CD8-positive, alpha-beta memory T cell (primary cell): ENCODE measurements at places on chromosomes 16 and 17.

GRCh38 chr17:56823848-56824247, 9.9 kb downstream of the C17orf67 start:
- DNase-seq, result no peak

DNA sequence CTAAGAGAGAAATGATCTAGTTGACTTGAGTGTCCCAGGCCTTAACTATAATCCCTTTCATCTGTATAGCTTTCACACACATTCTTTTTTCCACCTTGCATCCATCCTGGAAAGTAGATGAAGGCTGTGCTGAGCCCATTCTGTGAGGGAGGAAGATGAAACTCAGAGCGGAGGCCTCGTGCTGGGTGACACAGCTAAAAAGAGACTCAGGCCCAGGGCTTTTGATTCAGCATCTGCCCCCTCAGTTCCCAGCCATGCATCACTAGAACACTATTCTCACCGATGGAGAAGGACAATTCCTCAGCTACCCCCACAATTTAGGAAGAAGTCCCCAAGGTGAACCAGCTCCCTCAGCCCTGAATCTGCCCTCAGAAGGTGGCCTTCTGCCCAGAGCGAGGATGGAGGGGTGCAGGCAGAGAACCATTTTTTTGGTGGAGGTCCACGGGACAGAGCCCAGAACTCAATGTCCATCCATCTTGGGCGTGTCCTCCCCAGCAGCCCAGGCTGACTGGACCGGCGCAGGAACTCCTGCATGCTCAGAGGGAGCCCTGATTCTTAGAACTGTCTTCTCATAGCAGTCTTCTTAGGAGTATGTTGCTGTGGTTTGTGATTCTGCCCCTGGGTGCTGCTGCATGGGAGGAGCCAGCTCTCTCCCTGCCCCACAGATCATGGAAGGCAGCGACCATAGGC, 5.8 kb upstream of the MYCBPAP start:
- no peak for DNase-seq

DNA sequence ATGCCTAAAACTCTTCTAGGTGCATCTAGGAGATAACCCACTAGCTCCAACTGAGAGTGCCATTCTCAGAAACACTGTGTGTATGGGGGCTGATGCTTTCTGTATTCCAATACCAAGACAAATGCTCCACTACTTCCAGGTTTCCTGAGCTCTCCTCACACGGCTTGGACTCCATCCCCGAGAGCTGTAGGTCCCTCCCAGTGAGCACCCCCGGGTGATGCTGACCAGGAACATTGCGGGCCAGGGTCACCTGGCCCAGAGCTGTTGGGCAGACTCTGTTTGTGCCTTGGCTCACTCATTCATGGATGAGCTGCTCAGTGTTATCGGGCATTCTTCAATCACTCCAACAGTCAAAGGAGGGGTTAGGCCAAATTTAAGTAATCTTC, 7.0 kb downstream of the CUEDC1 start:
- DNase-seq, result no peak

DNA sequence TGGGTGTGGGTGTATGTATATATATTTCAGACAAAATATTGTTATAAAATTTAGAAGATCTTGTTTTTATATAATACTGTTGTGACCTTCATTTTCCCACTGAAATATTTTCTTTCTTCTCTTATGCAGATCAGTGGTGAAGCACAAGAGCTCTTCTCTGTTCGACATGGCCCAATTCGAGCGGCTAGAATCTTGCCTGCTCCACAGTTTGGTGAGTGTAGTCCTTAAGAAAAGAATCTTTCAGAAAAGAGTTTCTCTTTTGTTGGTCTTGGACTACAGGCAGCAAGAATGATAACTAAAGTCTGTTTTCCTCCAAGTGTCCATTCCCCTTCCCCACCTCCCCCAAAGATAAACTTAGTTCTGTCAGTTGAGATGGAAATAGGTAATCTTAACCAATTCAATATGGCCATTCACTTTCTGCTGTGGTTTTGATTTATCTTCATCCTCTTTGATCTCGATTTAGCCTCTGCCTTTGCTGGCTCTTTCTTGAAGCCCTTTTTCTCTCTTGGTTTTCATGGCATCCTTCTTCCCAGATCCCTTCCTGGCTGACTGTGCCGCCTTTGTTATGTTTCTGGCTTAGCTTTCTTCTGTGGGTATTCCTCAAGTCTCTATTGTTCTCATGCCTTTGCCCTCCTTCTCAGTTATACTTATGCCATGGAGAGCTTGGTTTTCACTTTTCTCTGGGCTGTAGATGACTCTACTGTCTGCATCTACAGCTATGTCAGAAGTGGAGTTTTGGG, 69.6 kb downstream of the BCAS3 start:
- no peak for DNase-seq

DNA sequence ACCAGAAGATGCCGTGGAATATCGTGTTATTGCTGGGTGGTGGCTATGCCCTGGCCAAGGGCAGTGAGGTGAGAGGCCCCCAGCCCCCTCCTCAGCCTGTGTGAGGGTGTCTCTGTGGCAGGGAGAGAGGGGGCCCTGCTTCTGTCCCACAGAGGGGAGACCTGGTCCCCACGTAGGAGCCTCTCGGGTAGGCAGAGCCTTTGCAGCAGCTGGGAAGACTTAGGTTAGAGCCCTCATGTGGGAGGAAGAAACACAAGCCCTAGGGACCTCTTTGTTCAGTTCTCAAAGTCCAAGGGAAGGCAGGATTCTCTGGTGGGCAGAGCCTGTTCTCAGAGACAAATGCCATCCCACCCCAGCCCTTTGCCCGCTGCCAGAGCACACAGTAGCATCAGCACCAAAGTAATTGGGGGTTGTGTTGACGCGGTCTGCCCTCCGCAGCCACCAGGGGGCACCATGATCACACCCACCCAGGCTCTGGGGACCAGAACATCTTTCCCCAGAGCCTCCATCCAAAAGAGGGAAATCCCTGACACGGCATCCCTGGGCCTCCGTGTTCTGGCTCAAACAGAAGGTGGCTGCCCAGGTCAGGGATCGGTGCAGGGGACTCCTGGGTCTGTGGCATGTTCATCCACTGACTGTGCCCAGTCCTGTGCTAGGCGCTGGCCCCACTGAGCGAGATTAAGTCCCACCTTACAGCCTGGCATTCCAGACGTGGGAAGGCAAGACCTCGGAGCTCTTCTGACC, 11.5 kb upstream of the FOXN1 start:
- peak; percentile 65 for DNase-seq

- peak; percentile 20 for DNase-seq
Observed at GRCh38 chr17:49557312-49558024, 18.2 kb upstream of the NXPH3 start.

GRCh38 chr17:173166-173911, 8.1 kb downstream of the DOC2B start:
- no peak for DNase-seq

- DNase-seq, result no peak
Observed at GRCh38 chr17:74078363-74078941, 125.0 kb upstream of the RPL38 start.

- DNase-seq, result no peak
Observed at GRCh38 chr16:81624760-81625543, 154.1 kb upstream of the PLCG2 start.

- no peak for DNase-seq
Observed at GRCh38 chr16:86052115-86052670, 153.2 kb downstream of the IRF8 start.

DNA sequence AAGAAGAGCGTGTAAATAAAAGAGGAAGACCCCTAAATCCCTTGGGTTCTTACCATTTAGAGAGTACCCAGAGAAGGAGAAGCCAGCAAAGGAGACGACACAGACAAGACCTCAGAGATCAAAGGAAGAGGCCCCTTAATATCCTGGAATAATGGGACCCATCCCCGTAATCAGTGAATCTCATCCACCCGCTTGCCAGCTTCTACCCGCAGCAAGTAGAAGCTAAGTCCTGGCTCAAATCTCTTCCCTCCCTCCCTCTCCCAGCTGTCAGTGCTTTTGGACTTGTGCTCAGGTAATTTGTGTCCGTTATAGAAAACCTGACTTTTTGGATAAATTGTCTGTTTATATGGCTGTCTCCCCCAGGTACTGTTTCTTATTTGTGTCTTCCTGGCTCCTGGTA, 1.9 kb downstream of the LYRM1 start:
- no peak for DNase-seq

DNA sequence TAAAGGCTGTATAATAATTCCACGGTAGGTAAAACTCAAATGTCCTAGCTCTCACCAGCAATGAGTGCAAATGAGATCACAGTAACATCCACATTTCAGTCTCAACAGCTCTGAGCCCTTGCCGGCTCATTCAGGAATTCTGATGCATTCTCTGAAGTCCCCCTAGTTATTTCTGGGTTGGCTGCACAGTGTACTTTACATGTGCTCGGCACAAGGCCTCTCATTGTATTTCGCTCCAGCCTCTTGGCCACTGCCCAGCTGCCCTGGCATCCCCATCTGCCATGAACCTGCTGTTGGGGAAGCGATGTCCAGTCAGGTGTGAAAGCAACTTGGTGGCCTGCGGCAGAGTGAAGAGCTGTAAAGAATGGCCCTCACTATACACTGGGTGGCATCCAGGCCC, 14.3 kb downstream of the PRCD start:
- no peak for DNase-seq

DNA sequence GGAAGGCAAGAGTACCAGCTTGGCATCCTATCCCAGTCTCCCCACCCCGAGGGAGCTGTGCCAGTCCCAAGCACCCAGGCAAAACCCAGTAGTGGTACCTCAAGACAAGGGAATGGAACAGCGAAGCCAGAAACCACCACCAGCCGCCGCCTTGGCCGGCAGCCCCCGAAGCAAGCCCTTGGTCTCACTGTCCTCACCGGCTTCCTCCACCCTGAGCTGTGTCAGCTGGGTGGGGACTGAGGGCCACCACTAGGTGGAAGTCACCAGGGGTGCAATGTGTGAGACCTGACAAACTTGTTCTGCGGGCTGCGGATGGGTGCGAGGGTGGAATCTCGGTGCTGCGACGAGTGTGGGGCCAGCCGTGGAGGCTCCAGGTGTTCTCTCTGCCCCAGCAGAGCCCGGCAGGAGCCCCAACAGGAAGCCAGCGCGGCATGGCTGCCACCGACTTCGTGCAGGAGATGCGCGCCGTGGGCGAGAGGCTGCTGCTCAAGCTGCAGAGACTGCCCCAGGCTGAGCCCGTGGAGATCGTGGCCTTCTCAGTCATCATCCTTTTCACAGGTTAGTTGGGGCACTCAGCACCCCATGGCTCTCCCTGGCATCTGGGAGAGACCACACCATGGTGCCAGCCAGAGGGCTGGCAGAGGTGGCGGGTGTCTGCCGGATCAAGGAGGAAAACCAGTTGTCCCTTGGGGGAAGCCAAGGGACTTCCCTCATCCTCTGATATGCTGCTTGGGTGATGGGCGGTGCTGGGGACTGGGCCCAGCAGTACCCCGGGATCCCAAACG, 6.7 kb downstream of the SMIM5 start:
- no peak for DNase-seq

DNA sequence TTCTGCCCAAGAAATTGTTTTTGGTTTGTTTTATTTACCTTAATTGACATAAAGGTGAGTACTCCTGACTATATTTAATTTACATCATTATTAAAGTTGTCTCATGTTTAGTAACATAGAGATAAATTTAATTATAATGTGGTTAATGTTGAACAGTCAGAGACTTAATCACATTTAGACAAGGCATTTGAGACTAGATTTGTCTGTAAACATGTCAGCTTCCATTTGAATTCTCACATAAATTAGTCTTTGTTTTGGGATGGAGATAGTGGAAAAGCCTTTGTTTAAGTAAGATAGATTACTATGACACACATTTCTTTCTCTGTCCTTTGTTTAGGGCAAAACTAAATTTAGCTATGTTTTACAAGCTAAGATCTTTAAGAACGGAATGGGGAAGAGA, 18.5 kb upstream of the BCAS3 start:
- no peak for DNase-seq

GRCh38 chr17:74446551-74447500, 14.9 kb downstream of the GPRC5C start:
- no peak for DNase-seq

- DNase-seq, result no peak
Observed at GRCh38 chr16:52563767-52564611, 17.0 kb upstream of the TOX3 start.

- DNase-seq, result no peak
Observed at GRCh38 chr17:43026595-43026994, 1.6 kb downstream of the RND2 start.

DNA sequence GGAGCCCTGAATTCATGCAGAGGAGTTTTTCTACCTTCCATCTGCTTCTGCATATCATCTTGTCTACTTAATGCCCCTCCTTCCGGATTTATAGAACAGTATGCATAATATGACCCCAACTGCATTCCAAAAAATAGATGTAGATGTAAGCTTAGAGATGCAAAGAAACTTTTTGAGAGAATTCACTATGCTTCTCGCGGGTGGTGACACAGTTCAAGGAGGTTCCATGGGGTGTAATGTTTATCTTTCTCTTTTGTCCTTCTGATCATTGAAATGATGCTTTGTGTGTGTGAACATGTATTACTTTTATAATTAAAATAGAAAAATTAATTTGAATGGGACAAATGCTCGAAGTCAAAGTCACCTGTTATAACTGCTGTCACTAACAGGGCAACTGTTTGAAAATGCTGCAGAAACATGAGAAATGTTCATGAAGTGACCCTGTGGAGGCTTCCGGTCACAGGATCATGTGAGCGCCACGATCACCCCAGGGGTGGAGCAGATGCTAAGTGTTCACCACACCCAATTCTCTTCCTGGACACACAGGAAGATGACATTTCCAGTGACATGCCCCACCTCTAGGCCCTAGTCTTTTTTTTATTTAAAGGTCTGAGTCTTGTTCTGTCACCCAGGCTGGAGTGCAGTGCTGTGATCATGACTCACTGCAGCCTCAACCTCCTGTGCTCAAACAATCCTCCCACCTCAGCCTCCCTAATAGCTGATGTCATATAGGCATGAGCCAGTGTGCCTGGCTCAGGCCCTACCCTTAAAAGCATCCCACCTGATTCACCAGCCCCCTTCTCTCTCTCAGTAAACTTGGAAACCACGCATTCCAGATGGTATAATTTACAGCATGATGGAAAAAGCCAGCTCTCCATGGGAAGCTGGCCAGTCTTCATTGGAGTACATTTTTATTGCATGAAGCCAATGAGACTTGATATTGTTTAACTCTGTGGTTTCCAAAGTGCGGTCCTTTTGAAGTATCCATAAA, 21.0 kb upstream of the AGRP start:
- peak; percentile 35 for DNase-seq

GRCh38 chr17:17398943-17399926, 77.6 kb upstream of the MED9 start:
- no peak for DNase-seq

GRCh38 chr16:87560428-87561199, 41.7 kb upstream of the JPH3 start:
- DNase-seq, result no peak

DNA sequence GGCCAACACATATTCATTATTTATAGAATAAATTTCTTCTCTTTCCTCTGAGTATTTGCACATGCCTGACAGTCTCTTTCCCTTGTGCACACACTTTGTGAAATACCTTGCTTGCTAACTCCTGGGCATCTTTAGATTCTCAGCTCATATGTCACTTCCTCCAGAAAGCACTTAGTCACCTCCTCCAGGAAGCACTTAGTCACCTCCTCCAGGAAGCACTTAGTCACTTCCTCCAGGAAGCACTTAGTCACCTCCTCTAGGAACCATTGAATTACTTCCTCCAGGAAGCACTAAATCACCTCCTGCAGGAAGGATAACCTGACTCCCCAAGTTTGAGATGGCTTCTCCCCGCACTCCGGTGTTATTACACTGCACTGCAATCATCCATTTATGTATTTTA, 462.5 kb upstream of the EEF2KMT start:
- no peak for DNase-seq
